ENCODE measurements at places on chromosomes 7 and 10.
A peak's percentile ranks its signal among the peaks of the same experiment; 100 is the strongest.

- no peak for DNase-seq
Observed at GRCh38 chr7:151490456-151491105, 29.1 kb downstream of the RHEB start.

- no peak for DNase-seq
Observed at GRCh38 chr7:127252778-127253280, at the start of gene GRM8. TSS of gene GRM8 (minus strand) at chr7:127252941.

DNA sequence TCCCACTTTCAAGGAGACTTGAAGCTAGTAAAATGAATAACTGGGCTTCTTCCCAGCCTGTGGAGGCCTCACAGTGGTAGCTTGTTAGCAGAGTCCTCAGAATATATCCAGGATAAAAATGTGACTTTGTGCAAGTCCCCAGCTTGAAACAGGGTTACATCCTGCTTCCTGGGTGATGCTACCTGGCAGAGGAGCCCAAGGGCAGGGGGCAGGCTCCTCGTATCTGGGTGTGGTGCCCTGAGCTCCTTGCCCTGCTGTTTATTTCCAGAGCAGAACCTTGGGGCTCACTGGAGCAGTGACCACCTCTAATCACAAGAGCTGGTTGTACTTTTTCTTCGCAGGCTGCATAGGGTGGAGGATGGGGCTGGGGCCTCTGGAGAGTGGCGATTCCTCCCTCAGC lies 94.8 kb downstream of the GRK5 start:
- DNase-seq: no peak

GRCh38 chr7:100968650-100969049 lies 715 bp upstream of the MUC12 start:
- no peak for DNase-seq

- no peak for DNase-seq
Observed at GRCh38 chr10:51000976-51001375, 73.3 kb upstream of the PRKG1 start.

GRCh38 chr10:58516119-58516518 lies 3.4 kb downstream of the BICC1 start:
- no peak for DNase-seq

DNA sequence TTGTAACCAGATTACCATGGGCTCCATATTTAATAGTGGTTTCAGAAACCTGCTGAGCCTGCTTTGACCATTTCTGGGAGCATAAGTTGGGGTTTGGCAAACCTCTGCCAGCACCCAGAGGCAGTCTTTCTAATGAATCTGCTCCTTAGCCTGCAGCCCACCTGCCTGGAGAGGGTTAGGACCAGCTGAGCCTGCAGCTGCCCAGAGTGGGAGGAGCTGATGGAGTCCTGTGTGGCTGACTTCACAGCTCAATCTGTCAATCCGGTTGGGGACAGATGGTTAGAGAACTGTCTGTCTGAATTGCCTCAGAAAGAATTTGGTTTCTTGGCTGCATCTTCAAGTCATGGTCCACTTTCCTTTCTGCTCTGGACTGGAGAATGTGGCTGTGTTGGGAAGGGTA lies 444.6 kb downstream of the NRG3 start:
- no peak for DNase-seq

DNA sequence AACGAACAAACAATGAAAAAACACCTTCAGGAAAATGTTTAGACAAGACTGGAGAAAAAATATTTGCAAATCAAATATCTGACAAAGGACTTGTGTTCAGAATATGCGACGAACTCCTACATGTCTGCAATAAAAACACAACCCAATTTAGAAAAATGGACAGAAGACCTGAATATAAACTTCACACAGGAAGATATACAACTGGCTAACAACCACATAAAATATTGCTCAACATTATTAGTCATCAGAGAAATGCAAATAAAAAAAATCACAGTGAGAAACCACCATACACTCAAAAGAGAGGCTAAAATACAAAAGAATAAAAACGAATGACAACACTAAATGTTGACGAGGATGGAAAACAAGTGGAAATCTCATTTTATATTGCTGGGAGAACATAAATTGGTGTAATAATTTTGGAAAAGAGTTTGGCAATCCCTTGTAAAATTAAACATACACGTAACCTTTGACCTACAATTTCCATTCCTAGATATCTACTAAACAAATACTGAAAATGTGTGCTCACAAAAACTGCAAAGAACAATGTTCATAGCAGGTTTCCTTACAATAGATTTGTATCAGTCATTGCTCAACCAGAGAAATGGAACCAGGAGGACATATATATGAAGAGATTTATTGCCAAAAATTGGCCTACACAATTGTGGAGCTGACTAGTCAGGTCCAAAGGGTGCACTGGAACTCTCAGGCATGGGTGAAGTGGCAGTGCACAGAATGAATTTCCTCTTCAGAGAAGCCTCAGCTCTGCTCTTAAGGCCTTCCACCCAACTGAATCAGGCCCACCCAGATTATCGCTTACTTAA lies 82.9 kb upstream of the OGDHL start:
- no peak for DNase-seq

- no peak for DNase-seq
Observed at GRCh38 chr7:47551668-47552440, 30.1 kb downstream of the TNS3 start.

DNA sequence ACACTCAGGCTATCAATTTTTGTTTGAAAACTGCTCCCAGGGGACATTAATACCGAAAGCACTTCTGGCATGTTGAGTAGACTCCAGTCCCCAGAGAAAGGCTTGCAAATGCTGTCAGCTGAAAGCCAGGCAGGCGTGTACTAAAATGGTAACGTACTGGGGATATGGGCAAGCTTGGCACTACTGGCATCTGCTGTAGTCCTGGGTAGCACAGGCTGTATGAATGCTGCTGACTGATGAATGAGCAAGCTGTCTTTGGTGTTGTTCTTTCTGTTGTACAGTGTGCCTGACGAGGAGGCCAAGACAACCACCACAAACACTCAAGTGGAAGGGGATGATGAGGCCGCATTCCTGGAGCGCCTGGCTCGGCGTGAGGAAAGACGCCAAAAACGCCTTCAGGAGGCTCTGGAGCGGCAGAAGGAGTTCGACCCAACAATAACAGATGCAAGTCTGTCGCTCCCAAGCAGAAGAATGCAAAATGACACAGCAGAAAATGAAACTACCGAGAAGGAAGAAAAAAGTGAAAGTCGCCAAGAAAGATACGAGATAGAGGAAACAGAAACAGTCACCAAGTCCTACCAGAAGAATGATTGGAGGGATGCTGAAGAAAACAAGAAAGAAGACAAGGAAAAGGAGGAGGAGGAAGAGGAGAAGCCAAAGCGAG lies 53.5 kb upstream of the AGBL3 start:
- no peak for DNase-seq

GRCh38 chr10:127524229-127524628 lies 24.9 kb upstream of the NPS start:
- DNase-seq: no peak

DNA sequence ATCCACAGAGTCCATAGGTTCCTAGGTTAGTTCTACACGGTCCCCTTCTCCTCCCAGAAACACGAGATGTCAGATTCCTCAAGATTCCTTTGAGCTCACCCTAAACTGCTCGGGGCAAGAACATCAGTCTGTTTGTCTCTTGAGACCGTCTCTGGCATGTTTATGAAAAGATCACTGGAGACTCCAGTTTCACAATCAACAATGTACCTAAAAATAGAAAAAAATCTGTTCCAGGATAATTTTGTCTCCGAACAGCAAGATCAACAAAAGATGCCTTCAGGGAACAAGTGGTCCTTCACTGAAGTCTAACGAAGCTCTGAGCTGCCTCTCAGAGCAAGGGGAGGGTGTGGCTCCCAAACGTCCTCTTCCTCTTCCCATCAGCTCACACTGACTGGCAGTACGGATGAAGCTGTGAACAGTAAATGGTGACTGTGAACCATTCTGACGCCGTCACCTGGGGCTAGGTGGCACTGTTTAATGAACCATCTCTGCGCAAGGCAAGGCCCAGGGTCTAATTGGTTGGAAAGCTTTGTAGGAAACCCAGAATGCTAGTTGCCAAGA lies 156.2 kb upstream of the LYZL1 start:
- no peak for DNase-seq

DNA sequence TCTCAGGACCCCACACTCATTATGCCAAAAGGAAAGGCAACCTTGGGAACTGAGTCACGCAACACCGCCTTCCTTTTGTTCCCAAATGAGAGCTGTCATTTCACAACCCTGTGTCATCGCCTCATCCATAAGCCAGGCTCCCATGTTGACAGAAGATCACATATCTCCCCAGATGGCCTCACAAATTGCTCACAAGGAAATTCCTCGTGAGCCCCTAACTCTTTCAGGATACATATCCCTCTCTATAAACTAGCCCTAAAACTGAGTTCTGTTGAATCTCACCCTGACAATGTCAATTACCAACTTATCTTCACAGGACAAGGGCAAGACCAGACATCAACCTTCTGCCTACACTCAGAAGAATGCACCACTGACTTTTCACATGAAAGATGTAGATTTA lies 22.6 kb downstream of the CCDC3 start:
- DNase-seq: no peak

DNA sequence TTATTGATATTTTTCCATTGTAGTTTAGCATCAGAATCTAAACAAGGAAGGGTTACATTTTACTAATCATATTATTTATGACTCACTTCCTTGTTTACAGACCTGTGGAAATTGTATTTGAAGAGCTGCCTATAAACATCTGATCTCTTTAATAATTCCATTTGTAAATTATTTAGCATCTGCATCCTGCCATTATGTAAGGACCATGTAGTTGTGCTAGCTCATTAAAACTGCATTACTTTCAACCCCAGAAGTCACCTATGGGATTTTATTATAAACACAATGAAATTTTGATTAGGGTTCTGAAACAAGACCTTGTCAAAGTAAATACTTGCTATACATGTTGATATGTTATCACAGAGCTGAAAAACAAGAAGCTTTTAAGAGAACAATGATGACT lies 146.8 kb upstream of the SLC26A5 start:
- no peak for DNase-seq

DNA sequence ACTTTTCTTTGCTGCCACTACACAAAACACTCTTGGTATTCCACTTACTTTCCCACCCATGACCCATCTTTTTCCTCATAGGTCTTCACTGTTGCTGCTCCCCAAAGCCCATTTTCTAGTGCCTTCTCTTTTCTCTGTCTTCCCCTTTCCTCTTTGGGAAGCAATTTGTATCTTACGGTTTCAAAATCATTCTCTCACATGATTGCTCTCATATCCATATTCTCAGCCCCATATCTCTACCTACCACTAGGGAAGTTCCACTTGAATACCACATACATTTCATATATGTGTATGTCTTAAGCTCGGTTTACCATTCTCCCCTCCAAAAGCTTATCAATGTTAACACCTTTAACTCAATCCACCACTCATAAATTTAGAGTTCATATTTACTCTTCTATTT lies 3.2 kb upstream of the UBE2D1 start:
- no peak for DNase-seq

- no peak for DNase-seq
Observed at GRCh38 chr7:47536661-47537611, 45.0 kb downstream of the TNS3 start.

DNA sequence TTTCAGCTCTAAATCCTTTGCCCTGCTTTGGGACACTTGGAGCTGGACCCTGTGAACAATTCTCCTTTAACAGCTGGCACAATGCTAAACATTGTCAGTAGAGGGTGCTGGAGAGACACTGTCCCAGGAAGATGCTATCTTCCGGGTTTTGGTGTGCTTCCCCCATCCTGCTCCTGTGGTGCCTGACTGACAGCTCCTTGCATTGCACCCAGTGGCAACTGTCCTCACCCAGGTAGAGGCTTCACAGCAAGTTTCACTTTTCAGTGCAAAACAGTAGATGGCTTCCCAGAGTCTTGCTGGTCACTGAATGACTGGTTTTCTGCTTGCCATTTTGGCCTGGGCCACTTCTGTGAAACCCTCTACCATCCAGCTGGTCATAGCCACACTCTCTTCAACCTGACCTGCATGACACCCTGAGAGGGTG lies 77.3 kb downstream of the CDC14C start:
- peak; percentile 69 for DNase-seq

- DNase-seq: no peak
Observed at GRCh38 chr10:77031531-77032187, 605.9 kb downstream of the KCNMA1 start.

DNA sequence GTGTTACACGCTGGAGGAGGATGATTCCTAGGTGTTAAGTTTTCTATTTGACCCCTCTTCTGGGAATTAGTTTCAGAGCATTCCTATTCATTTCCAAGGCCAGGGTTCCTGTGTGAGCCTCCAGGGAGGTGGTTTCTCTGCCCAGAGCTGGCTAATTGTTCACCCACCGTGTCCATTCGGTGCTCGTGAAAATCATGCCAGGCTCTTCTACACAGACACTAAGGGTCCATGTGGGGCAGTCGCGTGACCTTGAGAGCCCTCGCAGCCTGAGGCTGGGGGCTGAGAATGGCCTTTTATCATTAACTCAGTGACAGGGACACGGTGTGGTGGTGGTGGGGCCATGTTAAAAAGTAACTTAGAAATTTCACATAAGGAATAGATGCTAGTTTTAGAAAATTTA lies 83.7 kb downstream of the EMX2 start:
- no peak for DNase-seq

DNA sequence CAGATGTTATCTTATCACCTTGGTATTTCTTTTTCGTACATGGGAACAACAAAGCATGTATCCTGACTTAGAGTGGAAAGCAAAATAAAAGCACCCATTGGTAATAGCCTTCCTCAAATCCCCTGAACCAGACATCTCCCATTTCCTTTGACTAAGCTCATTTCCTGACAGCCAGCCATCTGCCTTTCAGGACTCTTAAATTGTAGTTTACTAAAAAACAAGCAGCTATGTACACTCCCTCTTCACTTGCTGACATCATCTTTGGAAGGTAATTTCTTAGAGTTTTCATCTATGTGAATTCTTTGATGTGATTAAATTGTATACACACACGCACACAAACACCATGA lies 40.7 kb downstream of the ARL4A start:
- DNase-seq: no peak
